ENCODE measurements at places on chromosomes 16 and 17.

DNA sequence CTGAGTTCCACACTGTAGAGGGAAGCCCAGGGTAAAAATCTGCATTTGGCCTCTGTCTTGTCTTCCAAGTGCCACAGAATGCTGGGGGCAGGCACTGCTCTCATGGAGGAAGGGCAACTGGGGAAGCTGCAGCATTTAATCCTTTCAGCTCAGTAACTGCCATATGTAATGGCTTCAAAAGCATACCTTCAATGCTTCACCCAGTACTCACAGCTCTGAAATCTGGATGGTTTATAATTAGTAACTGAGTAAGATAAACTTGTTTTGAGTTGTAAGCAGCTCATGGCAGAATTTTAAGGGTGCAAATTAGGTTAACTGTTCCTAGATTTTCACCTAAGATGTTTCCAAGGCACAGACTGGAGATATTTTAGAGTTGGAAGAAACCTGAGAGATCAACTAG, 24.5 kb downstream of the PMP22 start:
- DNase-seq: no peak

GRCh38 chr17:77208856-77209255, 68.1 kb downstream of the SEC14L1 start:
- DNase-seq: no peak

GRCh38 chr16:19601083-19601976, 45.8 kb downstream of the VPS35L start:
- DNase-seq: peak; percentile 53

GRCh38 chr16:81808933-81809480, 29.9 kb downstream of the PLCG2 start:
- no peak for DNase-seq

DNA sequence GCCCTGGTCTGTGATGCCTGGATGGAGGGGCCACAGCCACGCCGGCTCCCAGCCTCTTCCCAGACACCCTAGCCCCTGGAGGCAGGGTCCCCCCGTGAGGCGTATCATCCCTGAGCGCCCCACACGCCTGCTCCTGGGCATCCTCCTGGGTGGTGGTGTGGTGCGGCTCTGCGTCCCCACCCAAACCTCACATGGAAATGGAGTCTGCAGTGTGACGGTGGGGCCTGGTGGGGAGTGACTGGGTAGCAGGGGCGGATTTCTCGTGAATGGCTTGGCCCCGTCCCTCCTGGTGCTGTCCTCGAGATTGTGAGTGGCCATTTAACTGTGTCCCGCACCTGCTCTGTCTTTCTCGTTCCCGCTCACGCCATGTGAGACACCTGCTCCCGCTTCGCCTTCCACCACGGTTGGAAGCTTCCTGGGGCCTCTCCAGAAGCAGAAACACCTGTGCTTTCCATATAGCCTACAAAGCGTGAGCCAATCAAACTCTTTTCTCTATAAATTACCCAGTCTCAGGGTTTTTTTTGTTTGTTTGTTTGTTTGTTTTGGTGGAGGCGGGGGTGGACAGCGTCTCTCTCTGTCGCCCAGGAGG, 5.9 kb upstream of the SSTR5 start:
- DNase-seq: no peak

DNA sequence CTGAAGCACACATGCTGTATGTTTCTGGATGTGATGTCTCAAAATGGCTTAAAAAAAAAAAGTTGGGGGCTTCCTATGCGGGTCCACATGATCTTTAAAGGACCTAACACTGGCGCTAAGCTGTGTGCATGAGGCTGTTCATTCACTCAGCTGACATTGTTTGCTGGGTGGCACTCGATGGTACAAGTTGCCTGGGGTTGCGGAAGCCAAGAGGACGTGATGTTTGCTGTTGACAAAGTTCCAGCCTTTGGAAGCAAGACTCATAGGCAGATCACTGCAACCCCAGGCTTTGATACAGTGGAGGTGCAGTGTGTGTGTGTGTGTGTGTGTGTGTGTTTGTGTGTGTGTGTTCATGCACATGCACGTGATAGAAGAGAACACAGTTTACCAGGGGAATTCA, 29.5 kb upstream of the DNAI2 start:
- no peak for DNase-seq
